Cardiac muscle cell (in vitro differentiated cells and primary cell): ENCODE measurements at places on chromosomes 7 and 10. TPM values are rescaled to one million over a fixed set of nuclear protein-coding genes. Genes with fewer than 3 reads are reported as not detected.

The FAM25C gene
- not detected in 2 replicates for total RNA-seq

The PRKG1 gene
- total RNA-seq = 4.5 and 13.3 TPM in 2 replicates

The LIPM gene
- total RNA-seq = not detected in 2 replicates

The C10orf67 gene
- 0.11 and 0.33 TPM in 2 replicates for total RNA-seq

The WDR86 gene
- total RNA-seq = 71.8 and 130 TPM in 2 replicates

The ZNF316 gene
- 21.3 and 40.6 TPM in 2 replicates for total RNA-seq

The NKX1-2 gene
- total RNA-seq = 0.33 TPM in 1 of 2 replicates, not detected in the other

The PTPRE gene
- 4.2 and 5.6 TPM in 2 replicates for total RNA-seq

The GIMAP6 gene
- 0.04 and 0.09 TPM in 2 replicates for total RNA-seq

DNA sequence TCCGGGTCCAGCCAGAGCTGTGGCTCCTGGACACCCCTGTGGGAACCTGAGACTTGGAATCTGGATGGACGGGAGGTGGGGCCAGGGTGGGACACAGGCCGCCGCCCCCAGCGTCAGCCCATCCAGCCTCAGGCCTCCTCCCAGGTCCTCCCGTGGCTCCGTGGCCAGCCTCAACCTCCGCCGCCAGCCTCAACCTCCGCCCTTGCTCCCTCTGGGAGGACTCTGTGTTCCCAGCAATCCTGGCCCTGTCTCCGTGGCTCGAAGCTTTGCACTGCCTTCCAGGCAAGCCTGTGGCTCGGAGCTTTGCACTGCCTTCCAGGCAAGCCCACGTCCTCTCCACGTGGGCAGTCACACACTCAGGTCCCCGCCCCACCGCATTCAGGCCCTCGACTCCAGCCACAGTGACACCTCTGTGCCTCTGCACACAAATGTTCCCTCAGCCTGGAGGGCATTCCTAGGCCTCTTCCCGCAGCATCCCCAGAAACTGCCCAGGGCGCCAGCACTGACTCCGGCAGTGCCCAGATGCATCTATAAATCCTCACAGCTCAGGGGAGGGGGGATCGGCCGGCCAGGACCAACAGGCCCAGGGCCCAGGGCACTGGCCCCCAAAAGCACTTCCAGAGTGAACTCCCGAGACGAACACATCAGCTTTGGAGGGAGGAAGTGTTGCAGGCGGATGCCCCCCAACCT, 44.7 kb upstream of the PDGFA start:
- no peak for DNase-seq
- H3K36me3 ChIP-seq = no peaks in the 10 kb centered on the region
- H3K27me3 ChIP-seq = no peaks in the 10 kb centered on the region
- no peak overlapping the region for H3K27ac ChIP-seq
- H3K4me3 ChIP-seq = no peak overlapping the region

DNA sequence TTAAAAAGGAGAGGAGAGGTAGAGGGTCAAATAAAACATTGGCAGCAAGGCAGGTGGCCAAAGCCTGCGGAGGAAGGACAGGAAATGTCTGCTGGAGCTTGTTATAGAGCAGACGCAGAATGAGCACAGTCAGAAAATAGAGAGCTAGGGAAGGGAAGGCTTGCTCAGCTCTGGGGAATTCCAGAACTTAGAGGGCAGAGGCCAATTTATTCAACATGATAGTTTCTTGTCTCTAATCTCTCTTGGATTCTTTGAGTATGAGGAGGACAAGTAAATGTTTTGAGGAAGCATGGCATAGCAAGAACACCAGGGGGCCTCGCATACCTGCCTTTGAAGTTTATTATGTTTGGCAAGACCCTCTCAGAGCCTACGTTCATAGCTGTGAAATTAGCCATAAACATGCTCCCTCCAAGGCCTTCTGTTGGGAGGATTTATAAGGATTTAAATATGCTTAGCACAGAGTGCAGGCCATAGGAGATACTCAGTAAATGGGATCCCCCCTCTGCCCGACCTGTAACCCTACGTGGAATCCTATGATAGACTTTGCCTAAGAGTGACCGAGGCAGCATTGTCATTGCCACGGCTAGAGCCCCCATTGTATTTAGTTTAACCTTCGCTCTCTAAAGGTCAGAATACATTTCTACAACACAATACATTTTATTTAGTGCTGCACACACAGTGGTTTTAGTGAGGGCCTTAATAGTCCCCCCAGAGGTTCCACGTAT, 293.9 kb downstream of the CCDC3 start:
- no peaks in the 10 kb centered on the region for H3K36me3 ChIP-seq
- peak; percentile 62 for DNase-seq
- H3K4me3 ChIP-seq = no peak overlapping the region
- no peaks in the 10 kb centered on the region for H3K27me3 ChIP-seq
- H3K27ac ChIP-seq = no peak overlapping the region

DNA sequence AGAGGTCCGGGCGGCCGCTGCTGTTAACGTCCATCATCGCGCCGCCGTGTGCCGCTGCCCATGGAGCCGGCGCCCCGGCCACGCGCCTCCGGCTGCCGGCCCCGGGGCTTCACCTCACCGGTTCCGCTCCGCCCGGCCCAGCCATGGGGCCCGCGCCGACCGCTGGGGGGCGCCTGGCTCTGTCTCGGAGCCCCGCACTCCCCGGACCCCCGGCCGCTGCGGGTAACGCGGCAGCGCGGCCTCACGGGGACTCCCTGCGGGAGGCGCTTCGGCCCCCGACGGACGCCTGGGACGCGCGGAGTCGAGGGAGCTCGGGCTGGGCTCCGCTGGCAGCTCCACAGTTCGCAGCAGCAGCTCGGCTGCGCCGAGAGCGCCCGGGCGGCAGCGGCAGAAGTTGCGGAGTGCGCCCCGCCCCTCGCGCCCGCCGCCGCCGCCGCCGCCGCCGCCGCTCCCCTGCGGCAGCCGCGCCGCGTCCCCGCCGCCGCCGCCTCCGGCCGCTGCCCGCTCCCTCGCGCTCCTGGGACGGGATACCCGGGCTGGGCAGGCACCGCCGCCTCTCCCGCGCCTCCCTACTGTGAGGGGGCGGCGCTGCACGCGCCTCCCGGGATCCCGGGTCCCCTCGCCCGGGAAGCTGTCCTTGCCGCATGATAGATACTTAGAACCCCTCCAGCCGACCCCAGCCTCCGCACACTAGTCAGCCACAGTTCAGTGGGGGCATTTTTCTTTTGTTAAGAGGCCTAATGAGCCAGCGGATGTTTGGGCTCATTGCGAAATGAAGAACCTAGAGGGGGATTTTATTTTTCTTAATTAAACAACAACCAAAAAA, at the start of gene HTR7:
HTR7 (minus strand) TSS at position 405 of the 826 bp plus-strand sequence; CDS start at position 37, 368 bp downstream.
- H3K27ac ChIP-seq = no peak within 1 kb of the TSS
- H3K27me3 ChIP-seq = peaks cover 41% of the 10 kb centered on the region
- peak within 1 kb of the TSS; percentile 76 for H3K4me3 ChIP-seq
- H3K4me1 ChIP-seq = no peaks in the 10 kb centered on the region

GRCh38 chr10:17782921-17783665, 26.1 kb upstream of the MRC1 start:
- H3K4me1 ChIP-seq = peaks cover 8% of the 10 kb centered on the region
- no peaks in the 10 kb centered on the region for H3K36me3 ChIP-seq
- no peak overlapping the region for H3K27ac ChIP-seq

DNA sequence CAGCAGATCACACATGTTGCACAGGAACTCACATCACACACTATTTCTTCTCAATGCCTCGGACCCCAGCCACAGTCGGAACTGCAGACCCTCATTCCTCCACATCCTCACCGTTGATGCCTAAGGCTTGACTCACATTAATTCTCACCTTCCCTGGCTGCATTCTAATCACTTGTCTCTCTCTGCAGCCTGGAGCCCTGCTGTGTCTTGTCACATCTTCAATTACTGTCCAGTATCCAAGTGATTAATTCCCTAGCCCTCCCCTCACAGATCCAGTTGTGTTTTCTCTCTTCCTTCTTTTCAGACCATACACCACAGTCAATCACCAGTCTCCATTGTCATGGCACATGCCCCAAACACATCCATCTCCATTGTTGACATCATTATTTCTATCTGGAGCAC, 592.4 kb upstream of the IGFBP3 start:
- no peak overlapping the region for H3K4me3 ChIP-seq
- H3K27me3 ChIP-seq = no peaks in the 10 kb centered on the region
- no peaks in the 10 kb centered on the region for H3K36me3 ChIP-seq
- no peak for DNase-seq

DNA sequence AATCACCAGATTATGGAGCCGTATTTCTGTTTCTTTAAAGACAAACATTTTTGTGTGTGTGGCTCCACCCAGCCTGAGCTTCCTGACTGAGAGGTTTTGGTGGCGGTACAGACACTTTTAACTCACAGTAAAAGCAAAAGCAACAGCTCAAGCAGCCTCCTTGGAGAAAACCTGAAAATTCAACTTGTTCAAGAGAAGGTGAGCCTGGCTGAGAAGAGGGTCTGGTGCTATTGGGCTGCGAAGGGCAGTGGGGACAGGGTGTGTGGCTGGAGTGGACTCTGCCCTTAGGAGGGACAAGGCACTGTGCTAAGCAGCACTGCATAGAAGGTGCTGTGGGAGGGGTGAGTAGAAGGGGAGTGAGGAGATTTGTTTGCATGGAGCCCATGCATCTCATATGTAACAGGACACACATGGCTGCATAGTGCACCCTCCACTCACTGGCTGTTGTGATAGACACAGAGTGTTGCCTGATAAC, at the start of gene GIMAP7:
GIMAP7 (plus strand) TSS at position 125 of the 475 bp plus-strand sequence. CDS start 5,103 bp downstream, outside the sequence.
- DNase-seq = no peak
- H3K4me3 ChIP-seq = no peak within 1 kb of the TSS
- H3K36me3 ChIP-seq = no peaks in the 10 kb centered on the region

DNA sequence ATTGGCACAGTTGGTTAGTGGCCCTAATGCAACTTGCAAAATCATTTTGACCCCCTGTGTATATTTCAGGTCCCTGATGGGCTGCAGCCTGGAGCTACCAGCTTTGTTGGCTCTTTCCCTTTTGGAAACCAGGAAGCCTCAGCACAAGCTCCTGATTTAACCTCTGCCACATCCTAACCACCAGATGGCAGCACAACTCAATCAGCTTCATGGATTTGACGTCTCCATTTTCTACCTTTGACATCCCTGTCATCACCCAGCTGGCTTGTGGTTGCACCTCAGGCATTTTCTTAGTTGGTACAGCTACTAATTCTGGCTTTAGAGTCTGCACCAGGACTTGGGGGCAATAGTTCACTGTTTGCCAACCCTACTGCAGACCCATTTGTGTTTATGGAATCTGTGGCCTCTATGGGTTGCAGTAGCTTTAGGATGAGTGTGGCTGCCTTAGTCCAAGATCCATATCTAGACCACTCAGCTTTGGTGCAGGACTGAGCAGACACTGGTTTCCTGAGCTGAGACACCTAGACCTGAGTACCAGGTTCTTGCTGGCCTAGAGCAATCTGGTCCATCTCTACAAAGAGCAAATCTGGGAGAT, 456.2 kb downstream of the REEP3 start:
- no peaks in the 10 kb centered on the region for H3K4me1 ChIP-seq
- H3K27me3 ChIP-seq = no peaks in the 10 kb centered on the region
- no peaks in the 10 kb centered on the region for H3K36me3 ChIP-seq

DNA sequence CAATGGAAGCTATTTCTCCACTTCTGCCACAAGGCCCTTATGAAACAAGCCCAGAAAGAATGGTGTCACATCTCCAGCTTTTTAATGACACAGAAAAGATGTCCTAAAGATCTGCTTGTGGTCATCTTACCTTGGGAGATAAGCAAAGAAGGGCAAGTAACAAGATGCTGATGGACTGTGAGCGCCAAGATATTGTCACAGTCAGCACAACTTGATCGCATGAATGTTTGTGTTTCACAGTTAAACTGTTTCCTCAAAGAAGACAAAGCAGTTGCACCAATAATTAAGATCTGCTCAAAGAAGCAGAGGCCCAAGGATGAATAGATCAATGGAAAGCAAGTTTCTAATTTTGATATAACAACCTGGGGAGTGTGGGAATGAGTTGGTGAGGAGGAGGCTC, 15.9 kb downstream of the ICA1 start:
- DNase-seq = no peak
- H3K27me3 ChIP-seq = no peaks in the 10 kb centered on the region
- no peak overlapping the region for H3K27ac ChIP-seq
- no peaks in the 10 kb centered on the region for H3K36me3 ChIP-seq
- no peaks in the 10 kb centered on the region for H3K4me1 ChIP-seq

- no peak overlapping the region for H3K4me3 ChIP-seq
- no peaks in the 10 kb centered on the region for H3K27me3 ChIP-seq
- peaks cover 3% of the 10 kb centered on the region for H3K4me1 ChIP-seq
- H3K36me3 ChIP-seq = no peaks in the 10 kb centered on the region
These were observed 27.4 kb upstream of the ENTPD1 start for GRCh38 chr10:95728526-95728925.

DNA sequence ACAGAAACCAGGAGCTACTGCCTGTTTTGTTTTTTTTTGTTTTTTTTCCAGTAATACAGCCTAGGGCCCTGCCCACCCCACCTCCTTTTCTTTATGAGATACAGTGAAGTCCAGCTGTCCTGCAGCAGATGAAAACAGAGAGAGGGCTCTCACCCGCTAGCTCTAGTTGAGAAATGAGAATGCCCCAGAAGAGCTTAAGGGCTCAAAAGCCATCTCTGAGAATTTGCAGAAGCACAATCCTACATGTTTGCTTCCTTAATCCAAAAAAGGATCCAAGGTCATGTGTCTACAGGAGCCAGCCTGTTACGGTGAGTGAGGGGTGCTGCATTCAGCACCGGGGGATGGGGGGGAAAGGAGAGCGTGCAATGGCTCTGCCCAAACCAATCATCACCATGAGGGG, 122.7 kb downstream of the KCNMA1 start:
- DNase-seq = no peak
- H3K36me3 ChIP-seq = no peaks in the 10 kb centered on the region
- no peaks in the 10 kb centered on the region for H3K27me3 ChIP-seq

DNA sequence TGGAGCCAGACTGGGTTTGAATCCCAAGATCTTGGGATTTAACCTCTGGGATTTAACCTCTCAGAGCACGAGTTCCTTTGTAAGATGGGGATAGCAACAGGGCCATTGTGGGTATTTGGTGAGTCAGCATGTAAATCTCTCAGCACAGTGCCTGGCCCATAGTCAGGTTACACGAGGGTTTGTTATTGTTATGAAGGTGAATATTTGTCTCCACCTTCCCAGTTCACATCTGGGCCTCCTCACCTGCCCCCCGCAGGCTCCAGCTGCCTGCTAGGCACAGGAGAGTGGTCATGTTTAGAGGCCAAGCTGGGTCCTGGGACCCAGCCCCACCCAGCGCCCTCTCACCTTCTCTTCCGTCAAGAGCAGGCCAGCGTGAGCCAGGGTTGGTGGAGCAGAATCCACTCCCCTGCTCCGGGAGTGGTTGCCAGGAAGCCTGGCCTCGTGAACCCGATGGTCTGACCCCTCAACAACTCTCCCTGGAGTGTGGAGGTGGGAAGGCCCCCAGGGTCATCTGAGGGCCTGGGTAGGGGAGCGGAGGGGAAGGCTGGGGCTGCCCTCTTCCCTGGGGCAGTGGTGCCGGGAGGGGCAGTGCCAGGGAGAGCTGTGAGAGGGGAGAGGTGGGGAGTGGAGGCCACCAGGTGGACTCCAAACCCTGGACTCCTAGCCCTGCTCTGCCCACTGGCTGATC, 26.0 kb downstream of the FAM241B start:
- no peaks in the 10 kb centered on the region for H3K36me3 ChIP-seq
- peak overlapping the region; percentile 90 for H3K27ac ChIP-seq
